Left colon (tissue), 2 donors: ENCODE measurements at places on chromosomes 1 and 21.

DNA sequence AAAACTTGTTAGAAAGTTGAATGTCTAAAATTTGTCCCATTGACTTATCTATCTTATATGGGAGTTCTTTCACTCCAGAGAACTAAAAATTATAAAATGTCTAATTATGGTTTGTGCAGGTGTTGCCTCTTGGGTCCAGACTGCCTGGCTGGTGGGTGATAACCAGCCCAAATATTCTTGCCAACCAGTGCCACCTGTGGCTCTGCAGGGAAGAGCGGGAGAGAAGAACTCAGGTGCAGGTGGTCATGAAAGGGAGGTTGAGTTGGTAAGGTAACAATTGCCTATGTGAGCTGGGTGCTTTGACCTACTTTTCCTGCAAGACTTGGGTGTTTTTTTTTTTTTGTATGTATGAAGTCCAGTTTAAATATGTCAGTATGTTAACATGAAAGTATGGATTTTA, 10.2 kb downstream of the RPS6KC1 start:
- DNase-seq = no peak

- DNase-seq = no peak
These were observed 182.5 kb downstream of the ADSS2 start for GRCh38 chr1:244269169-244269568.

DNA sequence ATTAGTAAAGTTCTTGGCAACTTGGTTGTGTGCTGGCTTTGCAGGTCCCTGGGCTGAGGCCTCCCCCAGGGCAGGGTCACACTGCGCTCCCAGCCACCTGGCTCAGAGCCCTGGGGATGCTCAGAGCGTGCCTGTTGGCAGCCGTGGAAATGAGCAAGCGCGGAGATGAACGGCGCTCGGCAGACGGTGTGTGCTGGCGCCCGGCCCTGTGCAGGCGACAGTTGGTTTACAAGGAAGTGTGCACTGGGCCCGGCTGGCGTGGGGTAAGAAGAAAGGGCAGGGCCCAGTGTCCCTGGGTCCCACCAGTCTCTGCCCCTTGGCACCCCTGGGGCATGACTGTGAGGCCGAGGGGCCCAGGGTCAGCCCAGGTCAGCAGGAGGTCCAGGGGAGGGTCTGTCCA, 25.7 kb upstream of the PEX10 start:
- DNase-seq = peak; percentile 64

GRCh38 chr1:224353975-224354925, 2.4 kb upstream of the CNIH4 start:
- DNase-seq = no peak

GRCh38 chr1:114002492-114003239, 23.4 kb downstream of the OLFML3 start:
- no peak for DNase-seq

- no peak for DNase-seq
These were observed 3.4 kb downstream of the LHX9 start for GRCh38 chr1:197920414-197921117.

DNA sequence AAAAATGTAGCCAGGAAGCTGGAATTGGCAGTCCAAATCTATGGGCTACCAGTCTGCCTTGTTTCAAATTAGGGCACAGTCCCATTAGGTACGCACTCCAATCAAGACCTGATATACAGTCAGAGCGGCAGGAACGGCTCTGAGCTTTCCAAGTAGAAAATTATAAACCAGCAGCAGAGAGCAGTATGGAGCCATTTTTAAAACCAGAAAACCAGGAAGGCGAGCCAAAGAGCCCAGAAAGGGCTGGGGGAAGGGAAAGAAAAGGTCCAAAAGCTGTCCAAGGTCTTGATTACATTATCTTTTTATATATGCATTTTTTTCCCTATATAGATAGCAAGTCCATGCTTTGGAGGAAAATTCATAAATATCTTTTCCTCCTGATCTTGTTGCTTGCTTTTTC, 719.0 kb downstream of the RWDD3 start:
- DNase-seq = no peak

GRCh38 chr1:163168053-163168452, 34.7 kb downstream of the RGS5 start:
- DNase-seq = no peak

DNA sequence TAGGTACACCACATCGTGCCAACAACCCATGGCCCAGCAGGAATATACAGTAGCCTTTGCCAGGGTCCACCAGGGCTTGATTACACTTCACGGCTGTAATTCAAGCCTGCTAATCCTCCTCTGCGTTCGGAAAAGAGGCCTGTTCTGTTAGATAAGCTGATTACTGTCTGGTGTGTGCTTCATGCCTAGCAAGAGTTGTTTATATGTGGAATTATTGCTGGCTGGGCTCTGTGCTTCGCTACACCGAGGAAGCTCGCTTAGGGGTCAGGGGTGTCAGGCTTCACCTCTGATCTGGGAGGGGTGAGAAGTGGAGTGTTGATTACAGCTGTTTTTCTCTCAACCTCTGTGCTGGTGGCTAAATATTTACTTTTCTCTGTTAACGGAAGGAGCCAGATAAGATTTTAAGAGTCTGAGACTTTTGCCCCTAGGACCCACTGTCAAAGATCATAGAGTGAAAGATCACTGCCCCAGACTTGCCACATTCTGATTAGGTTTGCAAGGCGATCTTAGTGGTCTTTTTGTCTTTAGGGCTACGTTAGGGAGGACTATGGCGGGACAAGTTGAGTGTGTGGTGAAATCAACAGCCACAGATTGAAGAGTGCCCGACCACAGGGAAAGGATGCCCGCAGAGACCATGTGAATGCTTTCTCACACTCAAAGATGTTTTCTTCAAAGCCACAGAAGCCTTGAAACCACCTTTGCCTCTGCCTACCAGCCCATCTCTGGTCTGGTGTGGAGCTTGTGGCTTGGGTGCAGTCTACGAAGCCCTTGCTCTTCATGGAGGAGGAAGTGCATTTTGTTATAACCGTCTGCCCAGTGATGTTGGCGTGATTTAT, 216.1 kb downstream of the PBX1 start:
- DNase-seq = no peak

- DNase-seq = no peak
These were observed 168.6 kb downstream of the HIVEP3 start for GRCh38 chr1:41749991-41750745.

DNA sequence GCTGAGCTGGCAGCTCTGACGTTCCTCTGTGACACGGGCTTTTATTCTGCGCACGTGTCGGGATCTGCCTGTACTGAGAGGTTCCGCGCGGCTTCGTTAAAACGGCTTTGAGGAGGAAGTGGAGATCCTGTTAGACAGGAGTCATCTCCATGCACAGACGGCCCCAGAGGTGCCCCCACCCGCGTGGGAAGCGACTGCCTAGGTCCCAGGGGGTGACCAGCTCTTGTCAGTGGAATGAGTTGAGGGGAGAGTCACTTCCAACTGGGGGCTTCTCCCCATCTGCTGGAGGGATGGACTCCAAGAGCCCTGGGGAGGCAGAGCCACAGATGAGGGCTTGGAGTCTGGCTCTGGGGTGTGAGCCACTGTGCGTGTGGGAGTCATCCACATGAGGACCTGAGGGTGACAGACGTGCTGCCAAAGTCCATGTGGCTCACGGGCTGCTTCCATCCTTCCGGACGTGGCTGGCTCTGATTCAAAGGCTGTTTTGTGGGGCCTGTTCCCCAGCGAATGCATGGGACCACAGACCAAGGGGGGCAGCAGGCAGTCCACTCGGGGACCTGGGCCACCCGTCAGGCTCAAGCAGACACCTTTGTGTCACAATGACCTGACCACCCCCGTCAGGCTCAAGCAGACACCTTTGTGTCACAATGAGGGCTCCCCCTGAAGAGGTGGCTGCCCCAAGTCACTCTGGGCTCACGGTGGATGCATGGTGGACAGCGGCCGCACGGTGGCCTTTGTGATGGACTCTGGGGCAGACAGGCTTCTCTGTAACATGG, 26.8 kb downstream of the PTTG1IP start:
- peak; percentile 81 for DNase-seq

DNA sequence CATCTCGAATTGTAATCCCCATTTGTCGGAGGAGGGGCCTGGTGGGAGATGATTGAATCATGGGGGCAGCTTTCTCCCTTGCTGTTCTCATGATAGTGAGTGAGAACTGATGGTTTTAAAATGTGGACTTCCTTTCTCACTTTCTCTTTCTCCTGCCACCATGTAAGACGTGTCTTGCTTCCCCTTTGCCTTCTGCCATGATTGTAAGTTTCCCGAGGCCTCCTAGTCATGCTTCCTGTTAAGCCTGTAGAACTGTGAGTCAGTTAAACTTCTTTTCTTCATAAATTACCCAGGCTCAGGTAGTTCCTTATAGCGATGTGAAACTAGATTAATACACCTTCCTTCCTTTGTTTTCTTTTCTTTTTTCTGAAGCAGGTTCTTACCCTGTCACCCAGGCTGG, 13.9 kb downstream of the DNAJC6 start:
- DNase-seq = no peak

- DNase-seq = no peak
These were observed 85.9 kb downstream of the PDE9A start for GRCh38 chr21:42739061-42739931.

- DNase-seq = no peak
These were observed 36.2 kb downstream of the KIAA1614 start for GRCh38 chr1:180948641-180949615.

- no peak for DNase-seq
These were observed 237.6 kb downstream of the PTPRC start for GRCh38 chr1:198876371-198876871.

- no peak for DNase-seq
These were observed 48.7 kb upstream of the TNR start for GRCh38 chr1:175792136-175792535.

DNA sequence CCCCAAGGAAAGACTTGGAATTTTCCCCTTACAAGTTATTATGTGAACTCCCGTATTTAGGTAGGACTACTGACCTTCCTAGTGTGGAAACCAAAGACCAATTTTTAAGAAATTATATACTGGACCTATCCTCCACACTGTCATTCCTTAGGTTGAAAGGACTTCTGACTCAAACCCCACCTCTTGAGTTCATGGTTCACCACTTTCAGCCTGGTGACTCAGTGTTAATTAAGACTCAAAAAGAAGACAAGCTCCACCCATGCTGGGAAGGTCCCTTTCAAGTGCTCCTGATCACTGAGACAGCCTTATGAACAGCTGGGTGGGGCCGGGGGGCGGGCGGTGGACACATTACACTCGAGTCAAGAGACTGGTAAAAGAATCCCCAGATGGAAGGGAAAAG, 113.2 kb downstream of the LRRC53 start:
- DNase-seq = no peak

- DNase-seq = peak; percentile 63
These were observed 1.7 kb downstream of the HLX start for GRCh38 chr1:220880726-220881506.

- no peak for DNase-seq
These were observed 38.4 kb upstream of the SAMSN1 start for GRCh38 chr21:14584357-14585095.

DNA sequence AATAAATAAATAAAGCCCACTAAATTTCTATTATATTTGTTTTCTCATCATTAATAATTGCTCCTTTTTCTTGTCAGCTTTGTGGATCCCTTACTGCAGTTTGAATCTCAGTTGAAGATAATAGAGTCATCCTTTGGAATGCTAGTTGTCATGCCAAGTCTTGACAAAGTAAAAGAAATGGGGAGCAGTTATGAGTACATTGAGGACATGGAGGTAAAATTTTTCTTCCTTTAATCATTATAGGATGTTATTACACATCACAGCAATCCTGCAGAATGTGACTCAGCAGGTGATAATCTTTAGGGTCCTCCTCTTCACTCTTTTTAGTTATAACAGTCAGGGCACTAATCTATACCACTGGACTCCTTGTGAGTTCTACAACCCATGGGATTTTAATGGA, 24.1 kb downstream of the MROH9 start:
- no peak for DNase-seq

DNA sequence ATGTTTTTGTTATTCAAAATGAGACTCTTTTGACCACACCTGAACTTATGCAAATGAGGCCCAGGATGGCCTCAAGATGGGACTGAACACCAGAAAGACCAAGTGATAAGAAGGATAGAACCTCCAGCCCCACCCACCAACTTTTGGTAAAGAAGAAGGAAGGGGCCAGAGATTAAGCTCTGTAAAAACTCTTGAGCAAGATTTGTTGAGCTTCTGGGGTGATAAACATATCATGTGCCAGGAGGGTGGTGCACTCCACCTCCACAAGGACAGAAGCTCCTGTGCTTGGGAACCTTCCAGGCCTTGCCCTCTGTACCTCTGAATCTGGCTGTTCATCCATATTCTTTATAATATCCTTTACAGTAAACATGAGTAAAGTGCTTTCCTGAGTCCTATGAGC, 5.3 kb downstream of the RSPH1 start:
- no peak for DNase-seq

- no peak for DNase-seq
These were observed 18.6 kb downstream of the NAV1 start for GRCh38 chr1:201557572-201557958.

GRCh38 chr1:152000964-152001630, 7.4 kb upstream of the S100A10 start:
- no peak for DNase-seq

GRCh38 chr1:2000432-2000831, 3.2 kb downstream of the CFAP74 start:
- no peak for DNase-seq

DNA sequence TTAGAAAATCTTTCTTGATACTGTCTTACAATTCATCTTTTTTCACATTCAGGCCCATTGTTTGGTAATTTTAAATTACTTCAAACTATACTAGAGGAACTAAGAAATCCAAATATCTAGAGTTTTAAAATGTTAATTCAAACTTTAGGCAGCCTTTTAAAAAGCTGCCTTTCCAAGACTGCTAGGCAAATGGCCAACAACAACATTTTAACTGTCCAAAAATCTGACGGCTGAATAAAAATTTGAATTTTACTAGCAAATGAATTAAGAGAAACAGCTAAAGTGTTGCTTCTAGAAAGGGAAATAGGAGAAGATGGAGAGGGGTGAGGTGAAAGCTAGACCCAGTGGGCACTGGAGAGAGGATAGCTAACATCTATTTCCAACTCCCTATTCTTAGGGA, 17.2 kb downstream of the DPYD start:
- no peak for DNase-seq
